Activated naive CD4-positive, alpha-beta T cell treated with anti-CD3 and anti-CD28 coated beads, Interleukin-2, amount 10 ng/mL, durations not matched to agents 7 days and 5 days (primary cell): ENCODE measurements at places on chromosomes 6 and 20.
A peak's percentile ranks its signal among the peaks of the same experiment; 100 is the strongest.

DNA sequence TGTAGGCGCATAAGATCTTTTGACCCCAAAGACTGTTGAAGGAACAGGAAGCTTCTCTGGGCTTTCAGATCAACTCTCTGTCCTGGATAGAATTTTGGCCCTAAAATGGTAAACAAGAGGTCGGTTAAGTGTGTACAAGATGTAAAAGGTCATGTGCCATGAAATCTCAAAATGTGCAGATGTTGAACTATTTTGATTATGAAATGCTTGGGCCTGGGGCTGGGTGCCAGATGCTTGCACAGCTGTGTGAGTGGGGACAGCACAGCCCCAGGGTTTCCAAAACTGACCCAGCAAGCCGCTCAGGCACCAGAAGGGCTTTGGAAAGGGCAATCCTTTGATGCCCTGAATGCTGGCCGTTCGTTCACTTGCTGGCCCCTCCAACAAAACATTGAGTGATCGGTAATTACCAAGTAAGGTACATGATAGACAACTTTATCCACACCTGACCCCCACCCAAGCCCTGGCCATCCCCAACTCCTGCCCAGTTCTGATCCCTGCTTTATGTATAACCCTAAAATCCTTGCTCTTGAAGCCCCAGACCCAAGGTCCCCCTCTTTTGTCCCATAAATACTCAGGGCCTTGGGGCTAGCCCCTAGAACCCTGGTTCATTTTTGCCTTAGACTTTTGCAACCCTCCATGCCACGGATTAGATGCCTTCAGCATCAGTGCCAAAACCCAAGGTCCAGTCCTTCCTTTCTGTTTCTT lies 1.9 kb downstream of the TMEM239 start:
- no peak overlapping the region for H3K4me3 ChIP-seq
- no peaks in the 10 kb centered on the region for H3K36me3 ChIP-seq
- no peak overlapping the region for H3K27ac ChIP-seq
- H3K4me1 ChIP-seq, result peaks cover 19% of the 10 kb centered on the region
- DNase-seq, result no peak
- peaks cover 87% of the 10 kb centered on the region for H3K27me3 ChIP-seq

DNA sequence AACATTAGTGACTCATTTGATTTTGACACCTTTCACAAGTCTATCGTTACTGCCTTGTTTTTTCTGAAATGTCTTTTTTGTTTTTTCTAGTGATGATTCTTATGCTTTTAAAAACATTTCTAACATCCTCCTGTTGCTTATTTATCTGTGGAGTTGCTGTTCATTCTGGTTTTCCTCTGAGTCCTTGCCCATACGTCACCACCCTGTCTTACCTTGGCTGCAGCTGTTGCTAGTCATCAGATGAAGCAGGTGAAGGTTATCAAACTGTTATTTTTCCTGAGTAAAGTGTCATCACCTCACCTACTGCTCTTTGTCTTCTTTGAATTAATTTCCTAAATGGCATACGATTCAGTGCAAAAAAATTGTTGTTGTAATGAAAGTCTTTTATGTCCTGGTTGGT lies 376.6 kb downstream of the GRIK2 start:
- H3K4me3 ChIP-seq, result no peak overlapping the region
- no peaks in the 10 kb centered on the region for H3K36me3 ChIP-seq
- no peak overlapping the region for H3K27ac ChIP-seq

GRCh38 chr20:37525810-37526209 lies 1.9 kb downstream of the BLCAP start:
- peak overlapping the region; percentile 59 for H3K27ac ChIP-seq
- DNase-seq, result no peak
- peaks cover 10% of the 10 kb centered on the region for H3K27me3 ChIP-seq

DNA sequence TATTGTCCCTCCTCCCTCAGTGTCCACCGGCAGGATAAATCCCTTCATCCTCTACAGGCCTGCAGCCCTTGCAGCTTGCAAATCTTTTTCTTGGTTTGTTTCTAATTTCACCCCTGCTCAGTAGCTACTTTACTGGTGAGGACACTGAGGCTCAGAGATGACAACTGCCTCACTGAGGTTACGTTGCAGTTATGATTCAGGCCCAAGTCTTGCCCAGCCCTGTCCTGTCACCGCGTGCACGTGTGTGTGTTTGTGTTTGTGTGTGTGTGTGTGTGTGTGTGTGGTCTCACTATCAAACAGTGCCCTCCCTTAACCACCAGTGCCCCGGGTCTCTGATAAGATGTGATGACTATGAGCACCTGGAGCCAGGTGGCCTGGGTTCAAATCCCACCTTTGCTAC lies 21.1 kb downstream of the FAM110A start:
- peaks cover 99% of the 10 kb centered on the region for H3K4me1 ChIP-seq
- H3K27ac ChIP-seq, result peak overlapping the region; percentile 88
- DNase-seq, result no peak

- no peaks in the 10 kb centered on the region for H3K4me1 ChIP-seq
- H3K27ac ChIP-seq, result no peak overlapping the region
- H3K36me3 ChIP-seq, result no peaks in the 10 kb centered on the region
- DNase-seq, result no peak
- H3K27me3 ChIP-seq, result peaks cover 4% of the 10 kb centered on the region
- H3K4me3 ChIP-seq, result no peak overlapping the region
Observed at GRCh38 chr6:151136141-151136755, 103.5 kb upstream of the AKAP12 start.

GRCh38 chr6:6931071-6932025 lies 176.4 kb upstream of the RREB1 start:
- H3K4me1 ChIP-seq, result no peaks in the 10 kb centered on the region
- H3K4me3 ChIP-seq, result no peak overlapping the region
- no peak for DNase-seq
- H3K27ac ChIP-seq, result no peak overlapping the region
- H3K27me3 ChIP-seq, result peaks cover 11% of the 10 kb centered on the region

DNA sequence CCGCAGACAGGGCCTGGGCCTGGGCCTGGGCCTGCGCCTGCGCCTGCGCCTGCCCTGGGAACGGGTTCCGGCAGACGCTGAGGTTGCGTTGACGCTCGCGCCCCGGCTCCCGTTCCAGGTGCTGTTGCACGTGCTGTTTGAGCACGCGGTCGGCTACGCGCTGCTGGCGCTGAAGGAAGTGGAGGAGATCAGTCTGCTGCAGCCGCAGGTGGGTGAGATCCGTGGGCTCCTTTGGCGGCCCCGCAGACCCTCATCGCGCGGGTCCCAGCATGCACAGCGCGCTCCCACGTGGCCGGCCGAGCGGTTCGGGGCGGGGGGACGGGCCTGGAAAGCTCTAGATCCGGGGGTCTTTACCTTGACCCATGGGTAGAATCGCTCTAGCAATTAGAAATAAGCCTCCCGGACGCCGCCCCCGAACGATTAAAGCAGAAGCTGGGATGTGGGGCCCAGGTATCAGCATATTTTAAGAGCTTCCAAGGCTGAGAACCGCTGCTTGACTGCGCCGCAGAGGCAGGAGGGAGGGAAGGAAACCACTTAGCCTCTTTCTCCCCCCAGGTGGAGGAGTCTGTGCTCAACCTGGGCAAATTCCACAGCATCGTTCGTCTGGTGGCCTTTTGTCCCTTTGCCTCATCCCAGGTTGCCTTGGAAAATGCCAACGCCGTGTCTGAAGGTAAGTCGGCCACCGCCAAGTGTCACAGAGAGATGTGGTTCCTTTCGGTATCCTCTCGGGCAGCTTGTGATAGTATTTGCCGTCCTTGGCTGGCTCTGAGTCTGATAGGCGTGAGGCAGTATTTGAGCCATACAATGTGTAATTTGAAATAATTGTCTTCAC lies 508 bp downstream of the NOP56 start:
- H3K4me3 ChIP-seq, result peak overlapping the region; percentile 89
- no peaks in the 10 kb centered on the region for H3K27me3 ChIP-seq
- peaks cover 46% of the 10 kb centered on the region for H3K36me3 ChIP-seq
- peaks cover 59% of the 10 kb centered on the region for H3K4me1 ChIP-seq
- H3K27ac ChIP-seq, result peak overlapping the region; percentile 88
- DNase-seq, result no peak

DNA sequence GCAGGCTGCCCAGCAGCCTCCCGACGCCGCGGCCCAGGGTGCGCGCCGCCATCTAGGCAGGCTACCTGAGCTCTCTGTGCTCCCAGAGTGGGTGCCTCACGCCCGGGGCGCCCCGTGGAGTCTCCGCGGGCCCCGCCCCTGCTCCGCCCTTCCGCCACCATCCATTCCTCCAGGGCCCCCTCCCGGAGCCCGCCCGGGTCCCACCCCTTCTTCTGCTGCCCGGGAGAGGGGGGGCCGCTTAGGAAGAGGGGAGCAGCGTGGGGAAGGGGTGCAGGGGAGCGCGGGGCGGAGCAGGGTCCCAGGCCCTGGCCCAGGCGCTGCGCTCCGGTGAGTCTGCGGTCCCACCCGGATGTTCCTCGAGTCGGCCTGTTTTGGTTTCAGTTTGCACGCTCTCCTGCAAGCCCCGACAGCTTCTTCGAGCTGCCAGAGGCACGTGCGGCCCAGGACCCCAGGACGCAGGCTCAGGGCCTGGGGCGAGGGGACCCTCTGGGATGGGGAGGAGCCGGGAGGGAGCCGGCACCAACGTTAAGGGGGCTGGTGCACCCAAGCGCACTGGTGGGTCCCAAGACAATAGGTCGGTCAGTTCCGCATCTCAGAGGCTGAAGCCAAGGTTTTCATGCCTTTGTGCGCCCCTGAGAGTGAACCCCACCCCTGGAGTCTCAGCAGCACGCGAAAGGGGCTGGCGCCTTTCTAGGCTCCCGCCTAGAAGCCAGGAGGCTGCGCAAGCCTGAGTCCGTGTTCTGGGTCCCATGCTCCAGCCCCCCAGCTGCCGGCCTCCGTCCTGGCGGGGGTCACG lies at the start of gene ACSS1:
TSS of gene ACSS1 (minus strand) at position 89 of the 796 bp plus-strand sequence. CDS start at position 52, 37 bp downstream.
- H3K27me3 ChIP-seq, result peaks cover 45% of the 10 kb centered on the region
- peak; percentile 90 for DNase-seq
- peak within 1 kb of the TSS; percentile 95 for H3K27ac ChIP-seq
- peaks cover 27% of the 10 kb centered on the region for H3K36me3 ChIP-seq
- peak within 1 kb of the TSS; percentile 87 for H3K4me3 ChIP-seq
- peaks cover 45% of the 10 kb centered on the region for H3K4me1 ChIP-seq

DNA sequence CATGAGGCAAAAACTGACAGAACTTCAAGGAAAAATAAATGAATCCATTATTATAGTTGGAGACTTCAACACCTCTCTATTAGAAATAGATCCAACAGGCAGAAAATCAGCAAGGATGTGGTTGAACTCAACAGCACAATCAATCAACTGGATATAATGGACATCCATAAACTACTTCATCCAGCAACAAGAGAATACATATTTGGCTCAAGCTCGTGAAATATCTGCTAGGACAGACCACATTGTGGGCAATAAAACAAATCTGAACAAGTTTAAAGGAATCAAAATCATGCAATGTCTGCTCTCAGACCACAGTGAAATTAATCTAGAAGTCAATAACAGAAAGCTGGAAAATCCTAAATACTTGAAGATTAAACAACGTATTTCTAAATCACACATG lies 362.6 kb downstream of the CD109 start:
- DNase-seq, result no peak
- H3K36me3 ChIP-seq, result no peaks in the 10 kb centered on the region
- H3K27ac ChIP-seq, result no peak overlapping the region
- H3K27me3 ChIP-seq, result no peaks in the 10 kb centered on the region
- no peak overlapping the region for H3K4me3 ChIP-seq

- no peaks in the 10 kb centered on the region for H3K36me3 ChIP-seq
- H3K27me3 ChIP-seq, result no peaks in the 10 kb centered on the region
- no peak for DNase-seq
- no peak overlapping the region for H3K27ac ChIP-seq
- no peak overlapping the region for H3K4me3 ChIP-seq
- no peaks in the 10 kb centered on the region for H3K4me1 ChIP-seq
Observed at GRCh38 chr6:81894788-81895271, 142.3 kb upstream of the TENT5A start.

GRCh38 chr6:193773-194310 lies 98.4 kb upstream of the DUSP22 start:
- peak; percentile 33 for DNase-seq
- H3K27me3 ChIP-seq, result no peaks in the 10 kb centered on the region
- no peaks in the 10 kb centered on the region for H3K36me3 ChIP-seq
- H3K27ac ChIP-seq, result peak overlapping the region; percentile 91

DNA sequence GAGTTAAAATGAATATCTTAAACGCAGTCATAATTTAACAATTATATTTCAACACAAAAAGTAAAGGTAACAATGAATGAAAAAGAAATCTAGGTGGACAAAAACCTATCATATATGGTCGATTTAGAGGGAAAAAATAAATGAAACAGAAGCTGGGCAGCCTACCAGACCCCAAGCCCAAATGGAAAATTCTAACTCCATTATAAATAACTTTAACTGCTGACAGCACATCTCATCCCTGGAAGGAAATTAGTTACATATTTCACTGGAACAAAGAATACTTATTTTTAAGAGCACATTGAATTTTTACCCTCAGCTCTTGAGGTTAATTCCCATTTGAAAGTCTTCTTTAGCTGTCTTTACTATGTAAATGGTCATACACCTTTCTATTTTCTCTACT lies 39.1 kb downstream of the COL12A1 start:
- no peak overlapping the region for H3K4me3 ChIP-seq
- no peak for DNase-seq

DNA sequence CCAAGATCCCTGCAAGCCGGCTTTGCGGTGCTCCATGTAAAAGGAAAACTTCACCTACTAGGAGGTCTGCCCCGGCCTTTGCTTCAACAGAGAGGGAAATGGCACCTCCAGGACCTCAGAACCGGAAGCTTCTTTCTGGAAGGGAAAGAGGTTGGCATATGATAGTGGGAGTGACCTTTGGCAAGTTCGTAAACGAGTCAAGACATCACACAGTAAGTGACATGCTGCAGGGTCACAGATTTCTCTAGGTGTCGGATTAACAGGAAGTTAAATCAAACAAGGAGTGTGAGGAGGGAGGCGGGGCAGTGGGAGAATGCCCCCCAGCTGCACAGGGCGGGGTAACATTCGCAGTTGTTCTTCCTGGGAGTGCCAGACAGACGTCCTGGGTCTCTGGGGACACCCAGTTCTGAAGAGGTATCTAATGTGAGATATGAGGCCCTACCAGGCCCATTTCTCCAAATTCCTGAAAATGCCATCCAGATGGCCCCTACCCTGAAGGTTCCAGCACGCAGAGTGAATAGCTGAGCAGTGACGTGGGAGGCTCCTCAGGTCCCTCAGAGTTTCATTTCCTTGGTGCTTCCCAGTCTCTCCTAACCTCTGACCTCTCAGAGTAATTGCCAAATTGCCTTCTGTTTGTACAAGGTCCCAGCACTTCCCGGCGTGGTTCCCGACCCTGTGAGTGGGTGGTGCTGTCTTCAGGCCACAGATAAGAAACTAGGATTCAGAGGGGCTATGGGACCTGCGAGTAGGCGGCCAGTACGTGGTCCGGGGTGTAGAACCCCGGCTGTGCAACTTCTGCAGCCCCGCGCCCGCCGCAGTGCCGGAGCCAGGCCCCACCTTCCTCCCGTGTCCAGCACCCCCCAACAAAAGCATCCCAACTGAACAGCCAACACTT lies 1.9 kb downstream of the RRBP1 start:
- H3K4me3 ChIP-seq, result peak overlapping the region; percentile 80
- H3K27ac ChIP-seq, result peak overlapping the region; percentile 83
- H3K4me1 ChIP-seq, result peaks cover 37% of the 10 kb centered on the region
- peaks cover 25% of the 10 kb centered on the region for H3K27me3 ChIP-seq
- H3K36me3 ChIP-seq, result peaks cover 21% of the 10 kb centered on the region

- H3K4me3 ChIP-seq, result no peak overlapping the region
- H3K4me1 ChIP-seq, result no peaks in the 10 kb centered on the region
- DNase-seq, result no peak
- H3K27me3 ChIP-seq, result no peaks in the 10 kb centered on the region
- H3K36me3 ChIP-seq, result no peaks in the 10 kb centered on the region
Observed at GRCh38 chr6:168238159-168238909, 81.2 kb downstream of the DACT2 start.
